ENCODE measurements at places on chromosomes 2 and 18. TPM values are rescaled to one million over a fixed set of nuclear protein-coding genes. Genes with fewer than 3 reads are reported as not detected.
A peak's percentile ranks its signal among the peaks of the same experiment; 100 is the strongest.

GRCh38 chr2:62176801-62177200 is 19.1 kb upstream of the B3GNT2 start:
- no peak for DNase-seq
- H3K4me3 ChIP-seq: no peak overlapping the region
- H3K27ac ChIP-seq: no peak overlapping the region
- no peaks in the 10 kb centered on the region for H3K4me1 ChIP-seq

DNA sequence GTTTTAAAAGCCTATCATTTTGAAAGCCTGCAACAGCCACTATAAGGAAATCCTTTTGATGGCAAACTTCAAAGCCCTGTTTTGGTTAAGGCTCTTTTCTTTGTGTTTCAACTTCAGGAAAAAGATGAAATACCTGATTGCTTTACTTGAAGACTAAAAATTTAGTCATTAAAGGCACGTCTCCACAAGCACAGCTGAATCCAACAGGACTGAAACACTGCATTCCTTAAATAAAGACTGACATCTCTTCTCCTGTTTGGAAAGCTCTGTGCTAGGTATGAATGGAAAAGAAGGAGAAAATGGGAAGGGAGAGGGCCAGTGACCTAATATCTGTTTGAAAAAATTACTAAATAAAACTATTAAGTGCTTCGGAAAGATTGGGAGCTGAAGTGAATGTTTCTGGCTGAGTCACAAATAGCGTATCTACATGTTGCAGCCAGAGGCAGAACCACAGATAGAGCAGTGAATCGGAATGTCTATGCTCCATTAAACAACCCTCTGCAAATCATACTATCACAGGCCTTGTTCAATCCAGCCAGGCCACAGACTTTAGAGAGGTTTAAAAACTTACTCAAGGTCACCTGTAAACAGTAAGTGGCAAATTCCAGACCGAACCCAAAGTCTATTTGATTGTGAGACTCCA is 21.1 kb upstream of the RALBP1 start:
- H3K27ac ChIP-seq: no peak overlapping the region
- H3K4me3 ChIP-seq: no peak overlapping the region
- H3K27me3 ChIP-seq: peaks cover 2% of the 10 kb centered on the region

GRCh38 chr18:69951182-69951581 is 3.5 kb upstream of the CD226 start:
- no peaks in the 10 kb centered on the region for H3K27me3 ChIP-seq
- H3K36me3 ChIP-seq: peaks cover 42% of the 10 kb centered on the region
- H3K4me1 ChIP-seq: peaks cover 29% of the 10 kb centered on the region

GRCh38 chr2:99404797-99405669 is 67.8 kb downstream of the EIF5B start:
- H3K4me3 ChIP-seq: no peak overlapping the region
- no peak for DNase-seq

DNA sequence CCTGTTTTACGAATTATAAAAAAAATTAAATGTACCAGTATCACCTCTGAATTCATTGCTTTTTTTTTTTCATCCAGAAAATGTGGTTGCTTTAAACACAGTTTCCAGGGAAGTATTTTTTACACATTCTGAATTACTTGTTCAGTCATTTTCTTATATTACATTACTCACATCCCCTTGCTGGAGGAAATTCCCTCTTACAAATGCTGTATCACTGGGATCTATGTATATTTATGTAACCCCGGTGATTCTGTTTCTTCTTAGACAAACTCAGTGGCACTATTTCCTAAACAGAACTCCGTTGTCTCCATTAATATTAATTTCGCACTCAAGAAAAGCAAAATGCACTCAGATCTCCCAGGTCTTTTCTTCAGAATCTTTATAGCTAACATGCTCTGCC is 1078.5 kb upstream of the ZEB2 start:
- no peaks in the 10 kb centered on the region for H3K4me1 ChIP-seq
- DNase-seq: no peak
- H3K36me3 ChIP-seq: no peaks in the 10 kb centered on the region
- H3K27ac ChIP-seq: no peak overlapping the region

DNA sequence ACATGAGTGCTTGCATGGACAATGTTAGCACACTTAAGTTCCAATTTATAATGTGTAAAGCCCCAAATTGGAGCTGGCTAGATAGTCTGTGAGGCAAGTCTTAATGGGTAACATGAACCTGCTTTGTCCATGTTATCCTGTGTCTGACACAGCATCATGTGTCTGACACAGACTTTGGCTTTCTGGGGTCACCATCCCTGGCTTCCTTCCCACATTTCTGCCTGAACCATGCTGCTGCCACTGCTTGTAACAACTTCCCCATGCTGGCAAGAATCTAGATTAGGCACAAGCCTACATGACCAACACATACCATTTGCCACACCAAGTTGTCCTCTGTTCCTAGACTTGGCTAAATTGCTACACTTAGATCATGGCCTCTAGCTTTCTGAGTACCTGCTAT is 49.8 kb upstream of the ZBTB7C start:
- H3K27ac ChIP-seq: no peak overlapping the region
- peaks cover 51% of the 10 kb centered on the region for H3K27me3 ChIP-seq
- no peak for DNase-seq
- no peak overlapping the region for H3K4me3 ChIP-seq
- no peaks in the 10 kb centered on the region for H3K36me3 ChIP-seq

GRCh38 chr2:233766416-233766815 is 6.3 kb downstream of the UGT1A1 start:
- DNase-seq: no peak
- no peak overlapping the region for H3K27ac ChIP-seq
- no peak overlapping the region for H3K4me3 ChIP-seq
- H3K27me3 ChIP-seq: peaks cover 27% of the 10 kb centered on the region
- H3K36me3 ChIP-seq: no peaks in the 10 kb centered on the region

DNA sequence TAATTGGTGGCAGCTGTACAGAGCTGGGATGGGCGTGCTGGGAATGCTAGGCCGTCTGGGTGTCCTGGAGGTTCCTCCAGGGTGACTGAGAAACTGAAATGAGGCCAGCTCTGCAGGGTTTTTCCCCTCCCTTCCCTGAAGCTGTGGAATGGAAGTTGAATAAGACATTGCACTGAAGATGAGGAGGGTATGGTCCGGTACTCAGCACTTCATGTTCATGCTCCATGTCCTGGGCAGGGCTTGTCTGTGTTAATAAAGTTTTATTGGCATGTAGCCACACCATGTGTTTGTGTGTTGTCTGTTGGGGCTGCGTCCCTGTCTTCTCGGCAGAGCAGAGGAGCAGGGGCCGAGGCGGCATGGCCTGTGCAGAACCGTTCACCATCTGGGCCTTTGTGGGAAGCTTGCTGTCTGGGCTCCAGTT is 154.0 kb downstream of the LDLRAD4 start:
- H3K36me3 ChIP-seq: no peaks in the 10 kb centered on the region
- H3K4me3 ChIP-seq: no peak overlapping the region
- peak overlapping the region; percentile 46 for H3K27ac ChIP-seq
- H3K27me3 ChIP-seq: no peaks in the 10 kb centered on the region
- DNase-seq: no peak

- no peak overlapping the region for H3K27ac ChIP-seq
- H3K4me1 ChIP-seq: peaks cover 6% of the 10 kb centered on the region
- DNase-seq: no peak
- H3K4me3 ChIP-seq: no peak overlapping the region
- H3K27me3 ChIP-seq: no peaks in the 10 kb centered on the region
- no peaks in the 10 kb centered on the region for H3K36me3 ChIP-seq
These were observed 40.1 kb upstream of the CLASP1 start for GRCh38 chr2:121689356-121689755.

- DNase-seq: no peak
- H3K4me3 ChIP-seq: no peak overlapping the region
- no peaks in the 10 kb centered on the region for H3K36me3 ChIP-seq
- H3K4me1 ChIP-seq: no peaks in the 10 kb centered on the region
- H3K27me3 ChIP-seq: no peaks in the 10 kb centered on the region
- no peak overlapping the region for H3K27ac ChIP-seq
These were observed 25.2 kb upstream of the GPR39 start for GRCh38 chr2:132391378-132391777.

DNA sequence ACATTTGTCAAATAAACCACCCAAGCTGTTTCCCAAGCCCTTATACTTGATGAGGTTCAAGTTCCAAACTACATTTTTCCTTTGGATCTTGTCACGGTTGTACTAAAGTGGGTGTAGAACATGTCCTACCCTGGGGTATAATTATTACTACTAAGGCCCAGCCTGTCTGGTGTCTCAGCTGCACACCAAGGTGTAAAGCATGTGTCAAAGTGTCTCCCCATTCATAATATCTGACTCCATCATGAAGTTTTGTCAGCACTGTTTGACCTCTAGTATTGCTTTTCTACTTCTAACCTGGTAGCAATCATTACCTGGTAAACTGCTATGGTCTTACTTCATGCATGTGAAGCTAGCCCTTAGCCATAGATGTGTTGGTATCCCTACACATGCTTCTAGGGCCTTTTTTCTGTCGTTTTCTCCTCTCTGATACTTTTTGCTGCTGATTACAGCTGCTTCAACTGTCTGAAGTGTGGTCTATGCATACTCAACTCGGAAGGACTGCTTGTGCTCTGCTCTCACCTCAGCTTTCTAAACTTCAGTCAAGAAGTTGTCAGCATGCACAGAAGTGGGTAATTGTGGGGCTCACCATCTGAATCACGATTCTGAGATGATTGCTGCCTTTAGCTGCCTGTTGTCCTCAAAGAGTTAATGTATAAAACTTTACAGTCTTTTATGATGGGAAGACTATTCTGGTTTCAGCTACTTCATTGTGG is 445.7 kb upstream of the TRIB2 start:
- peaks cover 17% of the 10 kb centered on the region for H3K4me1 ChIP-seq
- H3K36me3 ChIP-seq: peaks cover 5% of the 10 kb centered on the region
- H3K27ac ChIP-seq: peak overlapping the region; percentile 50
- peaks cover 13% of the 10 kb centered on the region for H3K27me3 ChIP-seq

GRCh38 chr18:5239447-5239846 is 42.4 kb upstream of the AKAIN1 start:
- no peak for DNase-seq
- peak overlapping the region; percentile 51 for H3K4me3 ChIP-seq
- no peak overlapping the region for H3K27ac ChIP-seq
- H3K27me3 ChIP-seq: no peaks in the 10 kb centered on the region
- peaks cover 41% of the 10 kb centered on the region for H3K4me1 ChIP-seq
- peaks cover 40% of the 10 kb centered on the region for H3K36me3 ChIP-seq

DNA sequence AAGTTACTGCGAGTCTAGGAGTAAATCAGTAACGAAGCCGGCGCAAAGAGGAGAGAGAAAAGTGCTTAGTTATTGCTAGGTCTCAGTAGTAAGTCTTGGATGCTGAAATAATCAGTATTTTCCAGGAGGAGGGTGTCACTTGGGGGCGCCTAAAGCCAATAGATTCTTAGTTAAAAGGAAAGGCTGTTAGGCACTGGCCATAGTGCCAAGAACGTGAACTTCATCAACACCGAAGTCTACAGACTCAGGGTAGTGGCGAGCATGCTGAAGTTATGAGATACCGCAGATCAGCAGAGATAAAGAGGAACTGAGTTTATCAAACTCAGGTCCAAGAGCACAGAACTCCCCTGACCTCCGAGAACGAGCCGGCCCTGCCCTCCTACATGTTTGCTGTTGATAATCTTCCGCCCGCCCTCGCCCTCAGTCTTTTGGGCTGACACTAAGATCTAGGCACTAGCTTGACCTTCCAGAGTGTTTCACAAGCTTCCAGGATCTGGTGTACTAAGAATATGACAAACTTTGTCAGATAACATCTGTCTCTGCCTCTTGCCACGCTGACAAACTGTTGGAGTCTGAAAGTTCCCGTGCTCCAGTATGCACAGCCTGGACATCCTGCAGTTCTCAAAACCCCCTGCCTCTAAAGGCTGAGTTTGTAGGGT is 49.2 kb downstream of the CYB5A start:
- no peaks in the 10 kb centered on the region for H3K36me3 ChIP-seq
- no peak for DNase-seq
- H3K27me3 ChIP-seq: peaks cover 24% of the 10 kb centered on the region
- H3K4me3 ChIP-seq: no peak overlapping the region
- H3K27ac ChIP-seq: no peak overlapping the region

GRCh38 chr2:132441051-132441450 is 24.4 kb downstream of the GPR39 start:
- H3K4me1 ChIP-seq: no peaks in the 10 kb centered on the region
- H3K36me3 ChIP-seq: no peaks in the 10 kb centered on the region
- no peak overlapping the region for H3K27ac ChIP-seq
- no peak for DNase-seq
- no peaks in the 10 kb centered on the region for H3K27me3 ChIP-seq

GRCh38 chr2:24887307-24887874 is 32.6 kb downstream of the ADCY3 start:
- H3K27me3 ChIP-seq: no peaks in the 10 kb centered on the region
- peaks cover 15% of the 10 kb centered on the region for H3K36me3 ChIP-seq
- H3K27ac ChIP-seq: no peak overlapping the region
- H3K4me3 ChIP-seq: no peak overlapping the region

DNA sequence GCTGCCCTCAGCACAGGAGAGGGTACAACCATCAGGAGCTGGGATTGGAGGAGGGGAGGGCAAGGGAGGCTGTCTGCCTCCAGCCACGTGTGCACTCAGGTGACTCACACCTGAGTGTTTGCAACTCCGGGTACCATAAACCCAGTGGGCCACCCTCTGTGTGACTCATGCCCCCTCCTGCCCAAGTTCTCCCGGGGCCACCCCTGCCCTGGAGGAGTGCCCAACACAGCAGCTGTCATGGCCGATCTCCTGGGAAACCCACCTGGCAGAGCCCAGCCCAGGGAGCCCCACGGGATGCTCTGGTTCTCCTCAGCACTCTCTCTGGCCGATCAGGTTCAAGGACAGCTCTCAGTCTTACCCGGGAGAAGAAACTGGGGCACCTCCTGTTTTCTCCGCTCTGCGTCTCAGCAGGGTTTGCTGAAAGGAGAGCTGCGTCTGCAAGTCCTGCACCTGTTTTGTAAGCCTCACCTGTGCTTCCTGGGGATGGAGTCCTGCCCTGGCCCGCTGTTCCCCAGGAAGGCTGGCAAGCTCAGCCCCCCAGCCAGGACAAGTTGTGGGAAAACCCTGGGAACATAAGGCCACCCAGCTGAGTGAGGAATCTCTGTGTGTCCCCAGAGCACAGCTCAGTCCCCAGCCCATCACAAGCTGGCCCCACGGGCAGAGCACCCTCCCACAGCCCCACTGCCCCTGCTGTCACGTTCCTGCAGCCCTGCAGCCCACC is 44.0 kb upstream of the UBE2F start:
- no peak overlapping the region for H3K4me3 ChIP-seq
- H3K27me3 ChIP-seq: no peaks in the 10 kb centered on the region
- peak overlapping the region; percentile 76 for H3K27ac ChIP-seq
- H3K36me3 ChIP-seq: no peaks in the 10 kb centered on the region
- H3K4me1 ChIP-seq: peaks cover 37% of the 10 kb centered on the region

ANKRD30BL gene
- not detected for total RNA-seq

ALPG gene
- total RNA-seq: not detected

SH3RF3 gene
- 0.17 TPM for total RNA-seq

DNAH7 gene
- not detected for total RNA-seq

DCC gene
- not detected for total RNA-seq

ALPP gene
- not detected for total RNA-seq

PAX3 gene
- total RNA-seq: not detected
